Stimulated activated CD8-positive, alpha-beta memory T cell treated with anti-CD3 and anti-CD28 coated beads, Interleukin-4, amount 100 ng/mL, for 1 hour (primary cell): ENCODE measurements at places on chromosomes 7 and 10.

- DNase-seq, result no peak
Observed at GRCh38 chr10:17465328-17466125, 11.1 kb upstream of the ST8SIA6 start.

DNA sequence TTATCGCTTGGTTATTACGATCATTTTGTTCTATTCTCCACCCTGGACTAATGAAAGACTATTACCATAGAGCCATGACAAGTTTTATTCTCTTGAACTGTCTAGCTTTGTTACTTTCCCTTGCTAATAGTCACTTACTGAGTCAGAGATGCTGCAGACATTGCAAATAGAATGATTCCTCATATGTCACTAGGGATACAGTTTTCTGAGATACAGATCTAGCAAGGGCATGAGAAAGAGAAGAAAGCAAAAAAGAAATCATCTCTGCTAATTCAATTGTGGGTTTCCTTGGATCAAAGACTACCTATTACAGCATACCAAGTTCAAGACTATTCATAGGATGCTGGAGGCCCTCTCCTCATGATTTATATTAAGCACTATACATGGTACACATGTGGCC lies 204.3 kb downstream of the MBL2 start:
- DNase-seq, result no peak

- DNase-seq, result no peak
Observed at GRCh38 chr7:16399916-16400892, 21.1 kb downstream of the CRPPA start.

- no peak for DNase-seq
Observed at GRCh38 chr7:47942132-47942531, 6.1 kb downstream of the PKD1L1 start.

- no peak for DNase-seq
Observed at GRCh38 chr10:28668363-28669226, 8.7 kb upstream of the BAMBI start.

DNA sequence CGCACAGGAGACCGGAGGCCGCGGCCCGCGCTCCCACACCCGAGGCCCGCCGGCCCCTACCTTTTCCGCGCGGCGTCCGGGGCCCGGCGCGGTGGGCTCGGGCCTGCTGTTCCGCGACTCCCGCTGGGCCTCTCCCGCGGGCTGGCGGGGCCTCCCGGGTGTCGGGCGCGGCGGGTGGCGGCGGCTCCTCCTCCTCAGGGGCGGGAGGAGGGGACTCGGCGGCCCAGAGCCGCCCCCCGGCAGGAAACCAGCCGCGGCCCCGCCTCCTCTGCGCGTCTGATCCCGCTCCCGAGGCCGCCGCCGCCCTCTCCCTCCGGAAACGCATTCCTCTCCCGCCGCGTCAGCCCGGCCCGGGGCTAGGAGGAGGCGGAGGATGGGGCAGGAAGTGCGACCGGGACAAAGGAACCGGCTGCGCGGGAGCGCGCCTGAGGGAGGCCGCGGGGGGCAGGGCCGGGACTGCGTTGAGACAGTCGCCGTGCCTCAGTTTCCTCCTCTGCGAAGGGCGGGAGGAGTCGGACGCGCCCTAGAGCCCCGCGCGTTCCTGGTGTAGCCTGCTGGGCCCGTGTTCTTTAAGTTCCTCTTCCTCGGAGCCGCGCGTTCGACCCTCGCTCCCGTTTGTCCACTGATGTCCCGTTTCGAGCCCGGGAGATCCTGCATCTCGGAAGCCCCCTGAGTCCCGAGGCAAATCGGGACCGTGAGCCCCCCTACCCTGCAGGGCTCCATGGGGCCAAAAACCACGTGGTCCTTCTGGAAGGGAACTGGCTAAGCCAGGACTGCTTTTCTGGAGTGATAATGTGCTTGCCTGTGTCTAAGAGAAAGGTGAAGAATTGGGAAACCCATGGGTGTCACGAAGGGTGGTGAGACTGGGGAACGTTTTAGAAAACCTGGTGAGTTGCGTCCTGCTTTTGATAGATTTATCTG lies at the start of gene ITGB1:
Gene ITGB1, minus strand, starts transcription at position 146 of the 921 bp plus-strand sequence. CDS start 22,672 bp downstream, outside the sequence.
- peak; percentile 69 for DNase-seq

- no peak for DNase-seq
Observed at GRCh38 chr7:114889646-114890285, 32.1 kb upstream of the MDFIC start.

DNA sequence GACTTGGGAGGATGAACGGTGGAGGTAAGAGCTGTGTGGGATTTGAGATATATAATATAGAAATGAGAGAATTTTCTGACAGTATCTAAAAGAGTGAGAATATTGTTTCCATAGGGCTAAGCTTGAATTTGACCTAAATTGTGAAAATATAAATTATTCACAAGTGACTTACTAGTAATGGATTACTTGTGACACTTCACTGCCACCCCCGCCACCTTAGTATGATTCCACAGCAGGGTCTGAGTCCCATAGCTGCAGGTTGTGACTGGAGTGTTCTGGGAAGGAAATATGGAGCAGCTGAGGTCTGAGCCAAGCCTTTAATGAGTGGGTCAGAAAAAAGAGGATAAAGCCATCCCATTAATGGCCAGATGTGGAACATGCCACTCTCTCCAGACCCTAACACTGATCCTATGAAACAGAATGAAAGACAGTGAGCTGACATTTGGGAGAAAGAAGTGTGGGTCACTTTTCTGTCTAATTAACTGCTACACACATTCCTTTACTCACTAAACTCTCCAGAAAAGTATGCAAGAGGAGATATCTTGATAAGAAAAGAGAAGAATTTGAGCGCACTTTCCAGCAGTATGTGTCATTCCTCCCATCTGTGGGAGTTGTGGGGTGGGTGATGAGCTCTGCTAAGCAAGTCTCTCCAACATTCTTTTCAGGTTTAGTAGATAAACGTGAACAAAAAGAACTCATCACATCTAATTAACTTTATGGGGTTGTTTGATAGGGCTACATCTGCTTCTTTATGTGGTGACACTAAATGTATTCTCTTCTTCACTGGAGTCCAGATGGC lies 1193.4 kb downstream of the SORCS3 start:
- DNase-seq, result no peak

DNA sequence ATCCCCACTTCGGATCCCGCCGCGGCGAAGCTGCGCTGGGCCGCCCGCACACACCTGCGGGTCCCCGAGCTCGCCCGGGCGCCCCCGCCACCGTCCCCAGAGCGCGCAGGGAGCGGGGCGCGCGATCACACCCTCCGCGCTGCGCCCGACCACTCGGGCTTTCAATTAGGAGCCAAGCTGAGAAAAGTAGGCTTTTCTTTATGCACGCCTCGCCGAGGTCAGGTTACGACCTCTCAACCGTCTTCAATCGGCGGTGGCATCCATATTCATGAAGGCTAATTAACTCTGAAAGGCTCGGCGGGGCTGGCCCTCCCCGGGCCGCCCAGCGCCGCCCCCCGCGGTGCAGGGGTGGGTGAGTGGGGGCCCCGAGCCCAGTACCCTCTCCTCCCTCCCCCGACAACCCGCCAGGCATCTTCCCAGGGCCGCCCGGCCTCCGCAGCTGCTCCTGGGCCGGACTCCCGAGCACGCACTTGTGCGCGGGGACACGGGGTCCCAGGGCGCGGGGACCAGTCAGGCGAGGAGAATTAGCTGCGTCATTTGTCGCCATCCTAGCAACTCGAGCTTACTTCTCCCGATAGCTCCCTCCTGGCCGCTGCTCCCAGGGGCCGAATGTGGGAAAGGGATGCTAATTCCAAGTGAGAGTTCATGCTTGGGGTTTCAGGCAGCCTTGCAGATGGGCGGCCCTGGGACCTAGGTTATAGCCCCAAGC lies 155.5 kb upstream of the LYZL2 start:
- no peak for DNase-seq
